ENCODE measurements at places on chromosomes 7 and 10.

- no peak for DNase-seq
These were observed 156.9 kb downstream of the MAD1L1 start for GRCh38 chr7:2075811-2076210.

DNA sequence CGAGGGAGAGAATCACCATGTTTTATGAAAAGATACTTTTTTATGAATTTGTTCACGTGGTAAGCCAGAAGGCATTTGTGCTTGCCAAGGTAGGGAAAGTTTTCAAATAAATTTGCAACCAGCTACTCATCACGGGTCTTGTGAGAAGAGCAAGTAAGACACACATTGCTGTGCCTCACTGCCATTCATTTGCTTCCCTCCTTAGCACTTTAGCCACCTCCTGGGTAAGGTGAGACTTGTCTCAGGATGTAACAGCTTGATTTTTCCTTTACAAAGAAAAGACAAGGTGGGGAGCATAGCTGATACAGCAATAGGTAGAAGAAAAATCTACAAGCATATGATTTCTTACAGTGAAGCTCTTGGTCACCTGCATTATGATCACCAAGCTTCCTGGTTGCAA is 342.4 kb upstream of the GRM3 start:
- no peak for DNase-seq

- no peak for DNase-seq
These were observed 33.9 kb downstream of the STOX1 start for GRCh38 chr10:68861253-68861652.

- DNase-seq: no peak
These were observed 73.8 kb downstream of the OSBPL3 start for GRCh38 chr7:24905996-24906770.

DNA sequence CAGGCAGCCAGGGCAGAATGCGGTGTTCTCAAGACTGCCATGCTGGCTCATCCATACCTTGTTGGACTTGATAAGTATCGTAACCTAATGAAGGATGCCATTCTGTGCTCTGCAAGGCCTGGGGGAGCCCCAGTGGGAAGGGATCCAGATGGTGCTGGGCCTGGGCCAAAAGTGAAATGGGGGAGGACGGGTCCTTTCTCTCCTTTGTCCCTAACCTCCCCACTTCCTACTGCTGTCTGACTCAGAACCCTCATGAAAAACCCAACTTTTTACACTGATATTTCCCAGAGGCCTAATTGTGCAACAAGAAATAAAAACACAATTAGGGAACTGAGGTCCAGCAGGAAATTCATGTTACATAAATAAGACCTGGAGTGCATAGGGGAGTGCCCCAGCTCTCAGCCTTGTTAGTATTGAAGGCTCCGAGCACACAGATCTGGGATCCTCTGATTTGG is 193.7 kb upstream of the SVIL start:
- no peak for DNase-seq

GRCh38 chr10:67114945-67115344 is 189.1 kb downstream of the LRRTM3 start:
- DNase-seq: no peak
